ENCODE measurements at places on chromosomes 5 and 9.

- no peak for DNase-seq
Measured at GRCh38 chr5:93062548-93062947, 518.5 kb downstream of the NR2F1-AS1 start.

DNA sequence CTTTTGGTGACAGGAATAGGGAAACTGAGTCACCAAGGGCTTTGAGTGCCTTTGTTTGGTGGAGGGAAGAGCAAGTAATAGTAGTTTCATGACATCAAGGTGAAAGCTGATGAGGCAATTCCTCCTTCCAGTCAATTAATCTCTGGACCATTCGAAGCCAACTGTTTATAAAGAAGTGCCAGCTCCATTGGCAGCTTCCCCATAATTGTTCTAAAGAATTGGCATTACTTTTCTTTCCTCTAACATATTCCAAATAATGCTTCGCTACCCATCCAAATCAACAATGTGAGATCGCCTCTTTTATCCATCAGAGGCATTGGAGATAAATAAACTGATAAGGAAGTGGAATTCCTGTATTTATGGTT, 132.4 kb downstream of the NPR3 start:
- DNase-seq = no peak

- DNase-seq = peak; percentile 96
Measured at GRCh38 chr5:17359451-17360011, 138.5 kb upstream of the TAF11L2 start.

DNA sequence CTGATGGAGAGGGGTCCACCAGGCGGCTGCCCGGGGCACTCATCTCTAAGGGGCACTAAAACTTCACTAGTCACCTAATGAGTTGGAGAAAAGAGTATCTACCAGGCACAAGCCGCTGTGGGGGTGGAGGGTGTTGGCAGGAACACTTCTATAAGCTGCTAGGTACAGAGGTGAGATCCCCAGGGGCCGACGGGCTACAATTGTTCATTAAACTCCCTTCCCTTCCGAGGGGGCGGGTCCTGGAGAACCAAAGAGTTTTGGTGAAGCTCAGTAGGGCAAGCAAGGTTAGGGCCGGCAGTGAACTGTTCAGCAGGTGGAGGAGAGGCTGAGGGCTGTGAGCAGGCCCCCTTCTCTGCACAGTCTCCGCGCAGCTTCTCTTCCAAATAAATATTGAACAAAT, 78.7 kb upstream of the ARAP3 start:
- DNase-seq = no peak

GRCh38 chr5:31378838-31379237, 153.1 kb downstream of the DROSHA start:
- DNase-seq = peak; percentile 35

DNA sequence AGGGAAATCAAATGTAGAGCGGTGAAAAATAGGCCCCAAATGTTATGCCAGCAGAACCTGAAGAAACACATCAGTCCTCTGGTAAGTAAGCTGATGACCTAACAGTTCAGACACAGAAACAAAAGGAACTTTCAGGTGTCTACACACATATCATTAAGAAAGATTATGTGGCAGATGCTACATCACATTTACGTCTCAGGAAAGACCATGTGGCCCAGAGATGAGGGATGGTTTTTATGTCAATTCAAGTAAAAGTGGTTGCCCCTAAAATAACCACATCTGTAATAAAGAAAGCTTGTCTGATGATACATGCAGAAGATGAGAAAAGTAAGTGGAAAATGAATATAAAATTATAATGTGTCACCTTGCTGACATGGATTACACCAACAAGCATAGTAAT, 31.4 kb downstream of the GNAQ start:
- no peak for DNase-seq

DNA sequence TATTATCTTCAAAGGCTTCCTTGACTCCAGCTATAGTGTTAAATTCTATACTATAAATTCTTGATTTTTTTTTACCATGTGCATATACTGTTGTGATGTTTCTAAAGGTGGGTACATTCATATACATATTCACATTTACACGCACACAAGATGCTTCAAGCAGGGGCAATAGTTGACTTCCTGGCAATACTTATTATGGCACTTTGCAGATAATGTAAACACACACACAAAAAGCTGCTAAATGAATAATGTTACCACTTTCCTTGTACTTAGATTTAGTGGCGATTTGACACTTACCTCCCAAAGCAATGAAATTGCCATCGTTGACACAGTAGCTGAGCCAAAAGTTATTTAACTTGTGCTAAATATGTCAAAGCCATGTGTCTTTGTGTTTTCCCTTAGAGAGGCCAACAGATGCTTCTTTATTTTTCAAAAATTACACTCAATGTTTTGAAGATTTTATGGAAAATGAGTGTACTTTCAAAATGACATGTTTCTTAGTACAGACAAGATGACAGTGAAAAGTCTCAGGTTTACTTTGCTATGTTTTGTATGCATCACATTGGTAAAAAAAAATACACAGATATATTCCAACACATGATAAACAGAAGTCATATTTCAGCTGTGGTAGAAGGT, 12.2 kb upstream of the ERAP2 start:
- DNase-seq = no peak

GRCh38 chr5:136113606-136114005, 19.0 kb upstream of the SMAD5 start:
- DNase-seq = no peak

DNA sequence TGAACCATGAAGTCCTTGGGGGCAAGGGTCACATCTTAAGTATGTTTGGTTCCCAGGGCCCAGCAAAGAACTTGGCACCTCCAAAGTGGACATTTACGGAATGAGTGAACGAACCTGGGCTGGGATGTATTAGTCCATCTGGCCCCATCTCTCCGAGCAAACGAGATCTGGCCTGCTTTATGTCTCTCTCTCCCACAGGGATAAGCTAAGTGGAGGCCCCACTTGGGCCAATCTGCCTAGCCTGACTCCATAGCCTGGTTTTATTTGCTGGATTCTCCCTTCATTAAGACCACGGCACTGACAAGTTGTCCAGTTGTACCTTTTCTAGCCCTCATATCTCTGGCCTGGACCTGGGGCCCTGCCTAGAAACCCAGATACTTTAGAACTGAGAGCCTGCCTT, 2.1 kb downstream of the TTLL11 start:
- DNase-seq = no peak

GRCh38 chr5:134503088-134503936, 22.2 kb upstream of the JADE2 start:
- DNase-seq = peak; percentile 98

- no peak for DNase-seq
Measured at GRCh38 chr9:107715740-107716139, 226.2 kb upstream of the KLF4 start.

DNA sequence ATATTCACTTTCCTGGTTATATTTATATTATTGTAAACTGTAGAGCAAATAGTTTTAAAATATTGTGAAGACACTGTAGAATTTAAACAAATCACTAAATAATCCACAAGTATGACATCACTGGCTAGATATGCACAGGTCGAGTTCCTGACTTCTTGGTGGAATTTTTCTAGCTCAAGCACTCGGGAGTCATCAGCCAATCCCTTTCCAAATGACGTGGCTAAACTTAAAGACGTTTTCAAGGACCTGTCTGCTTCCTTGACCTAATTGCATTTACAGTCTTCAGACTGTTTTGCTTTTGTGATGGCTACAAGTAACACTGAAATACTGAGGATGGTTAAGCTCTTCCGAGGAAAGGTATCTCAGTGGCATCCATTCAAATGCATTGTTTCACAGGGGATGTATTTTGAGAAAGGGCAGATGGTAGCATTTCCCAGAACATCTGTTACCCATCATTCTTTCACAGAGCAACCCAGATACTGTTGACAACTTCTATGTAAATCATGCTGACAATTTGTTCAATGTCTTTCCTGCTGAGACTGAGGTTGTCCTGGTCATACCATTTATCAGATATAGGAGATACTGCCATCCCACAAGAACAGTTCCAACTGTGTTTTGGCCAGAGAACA, 262.8 kb downstream of the CDH10 start:
- peak; percentile 12 for DNase-seq

DNA sequence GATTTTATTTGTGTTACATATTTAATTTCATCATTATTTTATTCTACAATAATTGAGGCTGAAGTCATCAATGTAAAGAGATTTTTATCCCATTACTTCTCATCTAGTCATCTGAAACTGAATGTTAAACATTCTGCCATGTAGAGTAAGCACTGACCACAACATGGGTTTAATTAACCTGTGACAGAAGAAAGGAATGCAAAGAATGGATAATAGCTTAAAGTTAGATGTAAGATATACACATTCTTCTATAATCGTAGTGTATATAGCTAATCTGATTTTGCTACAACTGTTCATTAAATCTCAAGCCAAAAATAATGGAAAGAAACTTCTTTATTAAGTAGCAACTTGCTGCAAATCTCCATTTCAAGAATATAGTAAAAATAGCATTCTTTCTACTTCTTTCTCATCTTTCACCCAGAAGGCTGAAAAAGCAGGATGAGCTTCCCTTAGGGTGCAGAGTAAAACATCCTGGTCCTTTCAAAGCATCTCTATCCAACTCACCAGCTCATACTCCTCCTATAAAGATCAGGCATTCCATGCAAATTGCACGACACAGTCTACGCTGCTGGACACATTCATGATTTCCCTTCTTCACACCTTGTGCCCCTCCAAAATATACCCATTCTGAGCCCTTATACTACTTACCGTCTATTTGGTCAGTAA, 115.2 kb downstream of the EFNA5 start:
- DNase-seq = peak; percentile 84

DNA sequence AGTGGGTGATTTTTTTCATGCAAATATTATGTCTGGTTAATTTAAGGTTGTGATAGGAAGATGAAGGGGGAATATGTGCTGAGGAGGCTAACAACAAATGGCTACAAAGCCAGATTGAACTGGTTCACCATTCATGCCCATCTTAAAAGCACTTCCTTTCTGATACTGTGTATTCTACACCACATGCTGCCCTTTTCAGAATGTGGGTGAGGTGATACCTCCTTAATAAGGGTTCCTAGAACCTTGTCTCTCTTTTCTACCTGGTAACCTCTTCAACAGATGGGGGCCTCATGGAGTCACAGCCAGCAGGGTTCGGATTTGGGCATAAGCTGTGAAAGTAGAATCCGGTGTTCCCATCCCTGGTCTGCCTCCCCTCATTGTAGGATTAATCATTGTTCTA, 1064.0 kb upstream of the SEMA6A start:
- DNase-seq = no peak

GRCh38 chr5:112691758-112692157, 45.9 kb upstream of the APC start:
- DNase-seq = no peak

- DNase-seq = no peak
Measured at GRCh38 chr5:53355316-53355715, 125.1 kb upstream of the FST start.

DNA sequence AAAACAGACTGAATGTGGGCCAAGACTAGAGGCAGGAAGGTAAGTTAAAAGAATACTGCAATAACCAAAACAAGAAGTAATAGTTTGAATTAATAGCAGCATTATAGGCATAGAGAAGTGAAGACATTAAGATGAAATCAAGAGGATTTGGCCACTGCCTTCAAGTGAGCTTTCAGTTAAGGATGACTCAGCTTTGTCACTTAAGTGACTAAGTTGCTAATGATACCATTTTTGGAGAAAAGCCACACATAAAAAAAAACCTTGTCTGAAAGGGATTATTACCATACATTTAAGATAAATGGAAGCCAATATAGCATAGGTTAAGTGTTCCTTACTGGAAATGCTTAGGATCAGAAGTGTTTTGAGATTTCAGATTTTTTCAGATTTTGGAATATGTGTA, 57.0 kb downstream of the ECPAS start:
- DNase-seq = peak; percentile 66

DNA sequence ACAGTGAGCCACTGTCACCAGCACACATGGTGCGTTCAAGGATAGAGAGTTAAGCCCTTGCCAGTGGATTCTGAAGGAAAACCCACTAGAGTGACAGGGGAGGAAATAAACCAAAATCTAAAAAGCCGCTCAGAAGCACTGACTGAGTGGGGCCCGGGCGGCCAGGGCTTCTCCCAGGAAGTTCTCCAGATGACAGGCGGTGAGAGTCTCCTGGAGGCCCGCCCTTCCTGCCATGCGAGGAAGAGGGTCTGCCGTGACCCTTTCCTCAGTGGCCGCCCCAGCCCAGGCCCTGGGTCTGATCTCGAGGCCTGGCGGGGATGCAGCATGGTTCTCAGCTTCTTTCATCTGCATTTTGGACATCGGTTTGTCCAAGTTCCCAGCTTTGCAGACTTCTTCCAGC, 14.9 kb downstream of the OLFM1 start:
- no peak for DNase-seq

- peak; percentile 73 for DNase-seq
Measured at GRCh38 chr5:3599226-3600105, 3.8 kb downstream of the IRX1 start.

- DNase-seq = peak; percentile 97
Measured at GRCh38 chr9:98854266-98854665, 46.8 kb downstream of the GALNT12 start.

DNA sequence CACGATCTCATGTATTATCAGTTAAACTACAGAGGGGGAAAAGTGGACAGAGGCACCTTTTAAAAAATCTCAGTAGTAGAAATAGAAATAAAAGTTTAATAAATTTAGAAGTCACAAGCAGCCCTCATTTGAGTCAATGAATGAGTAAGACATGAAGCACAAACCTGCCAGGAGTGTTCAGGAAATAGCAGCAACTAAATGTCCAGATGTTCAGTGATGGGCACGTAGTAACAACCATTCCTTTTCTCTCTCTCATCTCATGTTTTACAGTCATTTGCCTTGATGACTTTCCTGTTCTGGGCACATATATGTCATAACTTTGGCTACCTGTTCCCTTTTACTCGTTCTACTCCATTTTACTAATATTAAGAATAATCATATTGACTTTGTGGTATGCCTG, 17.7 kb downstream of the ISOC1 start:
- no peak for DNase-seq
